ENCODE measurements at places on chromosomes 12 and 14. TPM values are rescaled to one million over a fixed set of nuclear protein-coding genes. Genes with fewer than 3 reads are reported as not detected.

- DNase-seq, result no peak
Measured at GRCh38 chr14:94559638-94560290, 1.5 kb upstream of the SERPINA4 start.

GRCh38 chr12:127473766-127474165 lies 793.2 kb upstream of the TMEM132C start:
- no peak for DNase-seq

DNA sequence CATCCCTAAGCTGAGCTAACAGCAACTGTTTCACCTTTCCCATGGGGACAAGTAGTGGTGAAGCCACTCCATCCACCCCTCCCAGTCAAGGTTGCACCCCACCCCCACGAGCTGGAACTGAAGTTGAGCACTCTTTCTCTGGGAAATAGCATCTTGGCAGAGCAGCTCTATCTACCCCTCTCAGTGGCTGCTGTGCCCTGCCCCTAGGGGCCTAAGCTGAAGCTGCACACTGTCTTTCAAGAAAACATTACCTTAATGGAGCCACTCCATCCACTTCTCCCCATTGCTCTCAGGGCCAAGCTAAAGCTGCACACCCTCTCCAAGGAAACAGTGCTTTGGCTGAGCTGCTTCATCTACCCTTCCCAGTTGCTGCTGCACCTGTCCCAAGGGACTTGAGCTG lies 170.6 kb upstream of the CCDC196 start:
- no peak for DNase-seq

GRCh38 chr12:53413485-53414204 lies 10.0 kb upstream of the AMHR2 start:
- no peak for DNase-seq

GRCh38 chr12:7989827-7990491 lies 42.6 kb upstream of the FOXJ2 start:
- DNase-seq, result no peak

DNA sequence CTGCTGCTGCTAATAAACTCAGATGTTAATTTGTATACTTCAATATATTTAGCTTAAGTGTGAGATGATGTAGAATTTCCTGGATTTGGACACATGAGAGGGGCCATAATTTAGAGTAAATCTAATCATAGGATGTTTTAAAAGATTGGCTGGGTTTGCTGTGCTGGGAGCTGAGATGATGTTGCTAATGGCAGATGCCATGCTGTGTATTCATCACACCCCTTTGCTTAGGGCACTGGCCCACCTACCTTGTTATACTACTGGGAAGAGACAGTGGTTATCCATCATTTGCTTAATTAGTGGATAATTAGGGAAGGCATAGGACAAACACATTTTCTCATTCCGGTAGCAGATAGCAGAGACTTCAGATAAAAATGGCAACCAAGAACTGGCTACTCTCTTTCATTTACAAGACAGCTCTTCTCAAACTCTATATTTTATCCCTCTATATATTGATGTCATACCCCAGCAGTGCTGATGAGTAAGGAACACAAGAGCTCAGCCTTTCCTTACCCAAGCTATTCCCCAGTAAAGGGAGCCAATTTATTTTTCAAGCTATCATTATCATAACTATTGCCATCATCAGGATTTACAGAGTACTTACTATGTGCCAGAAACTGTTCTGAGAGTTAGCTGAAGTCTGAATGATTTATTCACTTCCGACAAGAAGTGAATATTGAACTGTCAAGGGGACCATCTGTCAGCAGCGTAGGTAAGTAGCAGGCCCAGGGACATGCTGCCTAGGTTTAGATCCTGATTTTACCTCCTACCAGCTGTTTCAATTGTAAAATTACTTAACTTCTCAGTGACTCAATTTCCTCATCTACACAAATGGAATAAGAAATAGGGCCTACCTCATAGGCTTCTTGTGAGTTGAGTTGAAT lies 204.6 kb upstream of the FLRT2 start:
- DNase-seq, result no peak

DNA sequence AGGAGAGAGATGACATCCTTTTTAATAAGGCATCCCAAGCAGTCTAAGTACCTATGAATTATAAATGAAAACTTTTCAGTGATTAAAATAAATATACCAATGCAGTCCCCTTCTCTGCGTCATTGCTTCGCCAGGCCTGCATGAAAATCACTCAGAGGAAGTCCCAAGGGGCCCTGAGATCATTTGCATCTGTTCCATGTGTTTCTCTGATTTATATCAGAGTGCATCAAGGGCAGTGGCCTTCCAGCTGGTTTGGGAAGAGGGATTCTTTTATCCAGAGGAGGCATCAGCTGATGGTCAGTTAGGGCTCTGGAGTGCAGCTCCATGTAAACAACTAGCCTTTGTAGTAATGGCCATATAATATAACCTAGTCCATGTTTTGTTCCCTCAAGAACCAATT lies 210.1 kb downstream of the RGS6 start:
- DNase-seq, result no peak

The PMCH gene
- not detected for total RNA-seq

DNA sequence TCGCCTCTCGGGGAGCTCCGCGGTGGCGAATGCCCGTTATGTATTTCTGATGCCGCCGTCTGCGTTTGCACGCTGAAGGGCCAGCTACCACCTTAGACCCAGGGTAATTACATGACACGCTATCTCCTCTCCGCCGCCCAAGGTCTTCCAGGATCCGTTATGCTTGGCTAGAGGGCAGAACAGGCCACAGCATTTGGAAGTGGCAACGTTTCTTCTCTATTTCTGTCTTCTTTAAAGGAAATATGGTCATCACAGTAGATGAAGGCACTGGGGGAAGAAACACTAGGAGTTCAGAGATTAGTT lies 861 bp upstream of the MDGA2 start:
- no peak for DNase-seq

DNA sequence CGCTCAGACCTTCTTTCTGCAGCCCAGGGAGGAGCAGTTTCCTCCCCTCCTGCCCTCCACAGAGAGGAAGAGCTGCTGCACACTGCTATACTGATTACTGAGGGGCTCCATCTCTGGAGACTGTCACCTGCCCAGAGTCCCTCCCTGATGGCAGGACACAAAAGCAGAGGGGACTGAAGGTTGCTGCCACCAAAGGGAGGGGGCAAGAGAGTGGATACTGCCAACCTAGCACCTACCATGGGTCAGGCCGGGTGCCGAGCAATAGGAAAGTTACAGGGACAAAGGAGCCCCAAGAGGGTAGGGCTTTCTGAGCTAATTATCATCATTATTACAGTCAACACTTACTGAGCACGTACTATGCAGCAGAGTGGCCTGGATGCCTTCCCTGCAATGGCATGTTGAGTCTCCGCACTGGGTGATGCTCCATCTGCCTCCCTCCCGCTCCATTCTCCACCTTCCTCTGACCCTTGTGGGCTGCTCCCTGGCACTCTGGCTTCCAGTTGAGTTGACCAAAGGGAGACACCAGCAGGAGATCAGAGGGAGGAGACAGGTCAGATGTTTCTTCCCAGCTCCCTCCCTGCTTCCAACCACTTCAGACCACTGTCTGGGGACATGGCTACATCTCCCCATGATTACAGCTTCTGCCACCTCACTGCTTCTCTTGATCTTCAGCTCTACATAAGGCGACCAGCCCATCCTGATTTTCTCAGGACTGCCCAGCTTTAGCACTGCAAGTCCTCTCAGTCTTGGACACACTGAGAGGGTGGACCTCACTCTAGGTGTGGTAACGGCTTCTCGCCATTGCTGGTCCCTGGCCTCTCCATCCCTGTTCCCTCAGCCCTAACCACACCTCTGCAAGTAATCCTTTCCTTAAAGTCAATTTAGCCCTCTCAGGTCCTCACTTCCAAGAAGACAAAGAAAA lies 2.6 kb upstream of the KRT79 start:
- no peak for DNase-seq

- no peak for DNase-seq
Measured at GRCh38 chr14:77316872-77317301, 3.8 kb downstream of the POMT2 start.

GRCh38 chr14:95832012-95832411 lies 44.6 kb upstream of the TUNAR start:
- no peak for DNase-seq

The AKAP5 gene
- total RNA-seq, result 1.1 TPM

The NFE2 gene
- 17.2 TPM for total RNA-seq

The SLC38A4 gene
- total RNA-seq, result 9.4 TPM

All from progenitor cell of endocrine pancreas (in vitro differentiated cells).